Stimulated activated CD4-positive, alpha-beta T cell treated with anti-CD3 and anti-CD28 coated beads, TNF-alpha, amount 100 ng/mL, for 24 hours (primary cell): ENCODE measurements at places on chromosomes 12 and 14.

- DNase-seq, result no peak
Observed at GRCh38 chr12:2775431-2775830, 19.3 kb upstream of the FKBP4 start.

- no peak for DNase-seq
Observed at GRCh38 chr14:72169521-72169920, 237.3 kb downstream of the RGS6 start.

GRCh38 chr14:73888460-73888725, 1.7 kb downstream of the ZNF410 start:
- no peak for DNase-seq

- DNase-seq, result no peak
Observed at GRCh38 chr14:90742729-90743128, 73.5 kb downstream of the TTC7B start.

- no peak for DNase-seq
Observed at GRCh38 chr12:92673756-92674155, 29.0 kb upstream of the PLEKHG7 start.

DNA sequence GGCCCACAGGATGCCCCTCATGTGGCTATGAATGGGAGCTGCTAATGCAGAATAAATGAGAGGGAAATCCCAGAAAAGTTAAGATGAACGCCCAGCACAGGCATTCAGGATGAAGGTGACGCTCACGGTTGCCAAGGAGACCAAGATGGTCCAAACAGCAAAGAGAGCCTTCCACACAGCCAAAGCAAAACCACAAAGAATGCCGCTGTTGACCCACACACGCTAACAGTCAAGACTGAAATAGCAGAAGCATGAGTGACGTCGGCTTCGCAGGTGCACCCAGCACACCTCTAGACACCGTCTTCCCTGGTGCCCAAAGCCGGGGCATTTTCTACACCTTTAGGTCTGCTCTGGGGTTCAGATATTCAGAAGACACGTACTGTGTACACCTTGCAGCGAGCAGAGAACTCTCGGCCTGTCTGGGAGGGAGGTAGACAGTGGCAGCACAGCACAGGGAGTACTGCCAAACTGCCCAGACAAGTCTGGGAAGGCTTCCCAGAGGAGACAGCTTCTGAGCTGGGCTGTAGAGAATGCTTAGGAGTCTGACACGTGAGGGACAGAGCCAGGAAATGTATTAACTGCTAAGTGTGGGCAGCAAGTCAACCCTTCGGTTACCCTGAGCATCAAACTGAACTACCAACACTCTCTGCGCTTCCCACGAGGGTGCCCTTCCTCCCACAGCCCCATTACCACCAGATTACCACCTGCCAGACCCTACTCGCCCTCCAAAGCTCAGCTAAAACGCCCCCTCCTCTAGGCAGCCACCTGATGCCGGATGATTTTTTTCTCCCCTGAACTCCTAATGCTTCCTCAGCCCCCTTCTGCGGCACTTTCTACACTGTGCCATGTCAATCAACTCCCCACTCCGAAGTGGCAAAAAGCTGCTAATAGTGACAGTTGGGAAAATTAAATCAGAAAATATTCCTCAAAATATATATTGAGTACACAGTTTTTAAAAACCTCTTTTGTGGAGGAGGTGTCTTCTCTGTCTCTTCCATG, 50.1 kb downstream of the CCDC88C start:
- DNase-seq, result peak; percentile 43

GRCh38 chr12:77374673-77375072, 309.3 kb upstream of the E2F7 start:
- no peak for DNase-seq
